ENCODE measurements at places on chromosomes 4 and X.

DNA sequence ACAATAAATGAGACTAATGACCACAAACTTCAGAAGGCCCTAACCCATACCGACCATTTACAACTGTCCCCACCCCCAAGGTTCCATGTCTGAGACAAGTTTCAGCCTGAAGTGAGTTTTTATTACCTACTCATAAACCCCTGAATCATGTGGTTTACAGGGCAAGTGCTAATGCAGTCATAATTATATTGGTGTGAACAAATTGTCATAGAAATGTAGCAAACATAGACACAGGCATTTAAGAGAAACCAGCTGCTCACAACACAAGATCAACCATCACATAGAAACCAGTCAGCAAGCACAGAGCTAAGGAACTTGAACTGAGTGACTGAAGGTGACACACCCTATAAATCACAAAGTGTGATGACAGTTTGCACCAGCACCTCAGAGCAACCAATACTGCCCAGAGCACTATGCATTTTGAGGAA is 173.8 kb upstream of the MID1 start:
- no peak for DNase-seq

- DNase-seq: no peak
Observed at GRCh38 chr4:102608190-102608589, 107.0 kb downstream of the NFKB1 start.

DNA sequence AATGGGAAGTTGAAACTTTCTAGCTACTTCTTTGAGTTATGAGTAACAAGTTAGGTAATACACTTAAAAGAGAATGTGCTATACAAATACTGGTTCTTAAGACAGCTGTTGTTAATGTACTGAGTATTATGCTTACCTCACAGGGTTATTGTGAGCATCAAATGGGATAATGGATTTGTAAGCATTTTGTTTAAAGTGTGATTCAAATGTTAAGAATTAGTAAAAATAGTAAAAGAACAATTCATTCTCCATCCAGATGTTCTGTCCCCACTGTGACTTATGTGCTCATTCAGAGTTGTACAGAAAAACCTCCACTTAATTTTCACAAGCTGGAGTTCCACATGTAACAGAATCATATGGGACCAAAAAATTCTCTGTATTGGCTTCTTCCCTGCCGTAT is 63.6 kb downstream of the AR start:
- no peak for DNase-seq

DNA sequence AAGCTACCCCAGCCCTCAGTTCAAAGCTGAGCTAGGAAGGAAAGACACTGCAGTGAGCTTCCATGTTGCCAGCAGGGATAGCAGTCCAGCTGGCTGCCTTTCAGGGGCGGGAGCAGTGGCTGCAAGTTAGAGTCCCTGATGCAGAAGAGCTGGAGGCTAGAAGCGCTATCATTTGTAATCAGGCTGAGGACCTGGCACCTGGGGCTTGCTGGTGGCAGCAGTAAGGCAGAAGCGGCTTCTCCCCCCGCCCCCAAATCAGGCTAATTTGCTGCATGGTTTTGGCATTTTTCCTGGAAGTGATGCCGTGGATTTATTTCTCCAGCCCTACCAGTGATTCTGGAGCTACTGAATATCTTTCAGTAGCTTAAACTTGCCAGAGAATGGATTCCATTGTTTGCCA is 203.3 kb downstream of the CLCN4 start:
- DNase-seq: no peak

DNA sequence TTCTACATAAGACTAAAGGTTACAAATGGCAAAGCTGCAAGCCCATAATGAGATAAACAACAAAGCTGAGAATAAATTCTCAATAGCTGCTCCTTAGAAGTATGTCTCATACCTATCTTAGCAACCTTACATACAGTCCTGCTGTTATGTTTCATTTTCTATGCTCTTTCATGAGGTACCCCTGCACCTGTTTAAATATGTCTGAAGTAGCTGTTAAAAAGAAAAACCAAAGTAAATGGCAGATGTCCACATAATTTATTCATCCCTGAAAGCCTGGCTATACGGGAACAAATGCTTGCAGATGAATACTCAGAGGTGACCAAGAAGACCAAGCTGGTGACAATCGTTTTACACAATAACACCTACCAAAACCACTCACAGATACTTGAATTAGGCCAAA is 22.5 kb downstream of the PPA2 start:
- no peak for DNase-seq

DNA sequence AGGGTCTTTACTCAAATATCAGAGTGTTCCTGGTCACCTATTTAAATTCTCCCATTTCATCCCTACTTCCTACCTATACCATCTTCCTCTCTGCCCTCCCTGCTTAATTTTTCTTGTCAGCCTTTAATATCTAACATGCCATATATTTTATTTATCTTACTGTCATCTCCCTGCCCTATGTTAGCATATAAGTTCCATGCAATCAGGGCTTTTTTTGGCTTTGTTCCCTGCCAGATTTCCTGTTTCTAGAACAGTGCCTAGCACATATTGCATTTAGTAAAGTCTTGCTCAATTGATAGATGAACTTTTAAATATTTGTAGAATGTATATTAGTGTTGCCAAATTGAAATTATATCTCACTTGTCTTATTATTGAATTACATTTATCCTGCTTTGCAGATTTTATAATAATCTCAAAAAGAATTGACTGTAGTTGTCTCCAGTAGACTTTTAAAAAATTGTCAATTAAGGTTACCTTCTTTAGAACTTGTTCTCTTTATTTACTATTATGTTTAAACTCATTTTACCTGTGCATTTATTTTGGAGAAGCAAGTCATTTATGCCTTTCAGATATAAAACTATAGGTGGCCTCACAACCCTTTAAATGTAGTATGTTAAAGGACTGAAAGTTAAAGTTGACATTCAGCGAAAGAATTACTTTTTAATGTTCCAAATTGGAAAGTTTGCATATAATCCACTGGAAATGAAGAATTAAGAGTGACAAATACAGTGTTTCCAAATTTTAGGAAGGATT is 108.2 kb upstream of the BMPR1B start:
- no peak for DNase-seq
